ENCODE measurements at places on chromosomes 6 and 20. TPM values are rescaled to one million over a fixed set of nuclear protein-coding genes. Genes with fewer than 3 reads are reported as not detected.
A peak's percentile ranks its signal among the peaks of the same experiment; 100 is the strongest.

DOK5 gene
- 16.9 TPM for total RNA-seq

DNA sequence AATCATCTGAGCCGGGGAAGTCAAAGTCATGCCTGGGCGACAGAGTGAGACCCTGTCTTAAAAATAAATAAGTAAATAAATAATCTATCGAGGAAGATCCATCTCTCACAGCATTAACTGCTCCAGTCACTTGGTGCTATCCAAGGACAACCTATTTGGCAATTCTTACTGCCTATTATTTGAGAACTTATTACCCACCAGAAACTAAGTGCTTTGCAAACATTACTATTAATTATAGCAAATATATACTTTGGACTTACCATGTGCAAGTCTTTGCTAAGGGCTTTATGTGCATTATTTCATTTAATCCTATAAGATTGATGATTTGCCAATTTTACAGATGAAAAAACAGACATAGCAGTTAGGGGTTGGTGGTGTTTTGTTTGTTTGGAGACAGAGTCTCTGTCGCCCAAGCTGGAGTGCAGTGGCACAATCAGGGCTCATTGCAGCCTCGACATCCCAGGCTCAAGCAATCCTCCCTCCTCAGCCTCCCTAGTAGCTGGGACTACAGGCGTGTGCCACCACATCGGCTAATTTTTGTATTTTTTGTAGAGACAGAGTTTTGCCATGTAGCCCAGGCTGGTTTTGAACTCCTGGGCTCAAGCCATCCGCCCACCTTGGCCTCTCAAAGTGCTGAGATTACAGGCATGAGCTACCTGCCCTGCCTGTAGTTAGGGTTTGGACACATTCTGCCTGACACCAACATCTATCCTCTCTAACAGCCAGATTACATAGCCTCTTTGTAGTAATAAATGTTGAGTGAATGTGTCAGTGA, 933 bp upstream of the APOM start:
- no peak overlapping the region for H3K27ac ChIP-seq
- peaks cover 5% of the 10 kb centered on the region for H3K36me3 ChIP-seq
- H3K4me1 ChIP-seq = peaks cover 9% of the 10 kb centered on the region
- DNase-seq = no peak
- no peak overlapping the region for H3K4me3 ChIP-seq

DNA sequence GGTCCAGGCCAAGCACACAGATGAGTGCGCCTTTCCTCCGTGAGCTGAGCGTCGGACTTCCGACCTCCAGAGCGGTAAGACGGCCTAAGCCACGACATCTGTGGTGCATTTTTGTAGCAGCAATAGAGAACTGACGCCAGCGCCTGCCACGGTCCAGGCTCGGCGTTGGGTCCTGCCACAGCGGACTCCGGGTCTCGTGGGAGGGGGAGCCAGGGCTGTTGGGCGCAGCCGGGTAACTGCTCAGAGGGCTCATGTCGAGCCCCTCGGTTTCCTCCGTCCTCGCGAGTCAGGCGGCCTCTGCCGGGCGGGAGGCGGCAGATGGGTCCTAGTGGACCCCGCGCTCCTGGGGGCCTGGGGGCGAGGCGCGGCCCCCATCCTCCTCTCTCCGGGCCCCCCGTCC, 216.1 kb downstream of the QKI start:
- no peak overlapping the region for H3K4me3 ChIP-seq
- no peaks in the 10 kb centered on the region for H3K27me3 ChIP-seq
- no peaks in the 10 kb centered on the region for H3K4me1 ChIP-seq
- no peak for DNase-seq
- H3K36me3 ChIP-seq = no peaks in the 10 kb centered on the region

DNA sequence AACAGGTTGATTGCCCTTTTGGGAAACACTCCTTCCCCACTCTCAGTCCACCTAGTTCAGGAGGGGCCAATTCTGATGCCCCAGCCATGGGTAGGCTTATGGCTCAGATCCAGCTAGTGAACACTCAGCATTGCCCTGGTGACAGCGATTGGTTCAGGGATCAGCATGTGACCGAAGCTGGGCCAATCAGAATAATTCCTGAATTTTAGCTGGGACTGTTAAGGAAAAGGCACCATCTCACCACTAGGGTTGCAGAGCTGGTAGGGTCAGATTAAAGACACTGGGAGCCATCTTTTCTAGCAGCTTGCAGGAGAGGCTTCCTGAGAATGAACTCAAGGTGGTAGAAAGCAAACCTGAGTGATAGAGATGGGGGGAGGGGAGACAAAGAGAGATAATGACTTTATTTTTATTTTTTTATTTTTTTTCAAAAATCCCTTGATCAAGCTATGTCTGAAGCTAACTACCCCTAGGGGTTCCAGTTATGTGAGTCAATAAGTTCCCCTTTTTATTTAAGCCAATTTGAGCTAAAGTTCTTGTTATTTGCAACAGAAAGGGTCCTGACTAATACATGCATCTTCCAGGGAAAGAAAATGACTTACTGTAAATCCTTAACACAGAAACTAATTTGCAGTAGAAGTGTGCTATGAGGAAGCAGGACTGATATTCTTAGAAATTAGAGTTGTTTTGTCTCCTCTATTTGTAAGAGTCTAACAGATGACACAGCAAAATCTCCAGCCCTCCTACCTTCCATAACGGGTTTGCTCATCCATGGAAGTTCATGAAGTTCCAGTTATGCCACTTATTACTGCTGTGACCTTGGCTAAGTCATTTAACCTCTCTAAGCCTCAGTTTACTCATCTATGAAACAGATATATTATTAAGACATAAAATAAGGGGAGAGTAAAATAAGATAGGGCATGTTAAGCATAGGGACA, 44.7 kb downstream of the EYA2 start:
- H3K27me3 ChIP-seq = no peaks in the 10 kb centered on the region
- no peak overlapping the region for H3K4me3 ChIP-seq
- H3K27ac ChIP-seq = no peak overlapping the region
- no peak for DNase-seq
- H3K36me3 ChIP-seq = no peaks in the 10 kb centered on the region

RREB1 gene
- total RNA-seq = 18.8 TPM

- H3K4me3 ChIP-seq = no peak overlapping the region
- H3K27me3 ChIP-seq = no peaks in the 10 kb centered on the region
- DNase-seq = peak; percentile 14
- H3K36me3 ChIP-seq = no peaks in the 10 kb centered on the region
These were observed 10.2 kb upstream of the CST5 start for GRCh38 chr20:23889775-23890187.

DNA sequence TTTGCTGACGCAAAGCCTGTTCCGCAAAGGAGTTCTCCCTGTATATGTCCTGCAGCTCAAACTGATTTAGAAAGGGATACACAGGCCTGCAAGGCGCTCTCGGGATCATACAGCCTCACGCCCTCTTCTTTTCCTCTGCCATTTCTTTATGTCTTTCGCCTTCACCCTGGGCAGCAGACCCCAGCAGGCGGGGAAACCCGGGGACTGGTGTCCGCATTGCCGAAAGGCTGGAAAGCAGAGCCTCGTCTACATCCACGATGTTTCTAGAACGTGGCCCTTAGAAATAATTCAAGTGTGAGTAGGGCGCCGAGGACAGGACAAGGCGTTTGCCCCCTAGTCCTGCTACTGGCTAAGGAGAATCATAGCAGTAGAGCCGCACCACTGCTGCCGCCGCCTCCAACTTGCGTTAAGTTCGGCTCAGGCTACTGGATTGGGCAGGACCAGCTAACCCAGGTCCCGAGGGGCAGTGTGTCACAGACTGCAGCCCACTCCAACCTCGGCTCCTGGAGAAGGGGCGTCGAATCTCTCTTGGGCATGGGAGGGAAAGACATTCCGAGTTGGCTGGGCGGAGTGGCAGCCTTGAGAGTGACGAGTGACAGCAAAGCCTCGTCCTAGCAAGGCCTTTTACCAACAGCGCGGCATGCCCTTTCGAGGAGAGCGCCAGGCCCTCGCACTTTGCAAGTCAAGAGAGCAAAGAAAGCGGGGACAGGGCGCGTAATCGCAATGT, 2.6 kb upstream of the TBX18 start:
- H3K4me3 ChIP-seq = no peak overlapping the region
- DNase-seq = no peak
- no peaks in the 10 kb centered on the region for H3K4me1 ChIP-seq
- H3K36me3 ChIP-seq = no peaks in the 10 kb centered on the region

MEP1A gene
- not detected for total RNA-seq

BPIFA1 gene
- not detected for total RNA-seq

DNA sequence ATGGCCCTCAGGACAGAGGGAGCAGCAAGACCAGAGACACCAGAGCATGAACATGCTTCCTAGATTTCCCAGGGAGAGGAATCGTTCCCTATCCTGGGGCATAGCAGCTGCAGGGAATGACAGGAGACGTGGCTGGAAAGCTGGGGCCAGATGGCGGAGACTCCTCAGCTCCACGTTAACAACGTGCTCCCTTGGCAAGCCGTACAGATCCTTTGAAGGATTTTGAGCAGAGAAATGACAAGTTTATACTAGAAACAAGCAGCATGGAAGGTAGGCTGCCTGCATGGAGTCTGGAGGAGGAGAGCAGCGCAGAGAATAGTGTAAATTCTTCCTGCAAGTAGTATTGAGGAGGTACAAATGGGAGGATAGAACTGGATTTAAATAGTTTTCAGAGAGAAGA, 11.7 kb downstream of the MYLIP start:
- H3K27ac ChIP-seq = no peak overlapping the region
- H3K4me3 ChIP-seq = no peak overlapping the region
- H3K36me3 ChIP-seq = peaks cover 3% of the 10 kb centered on the region
- peaks cover 5% of the 10 kb centered on the region for H3K4me1 ChIP-seq
- no peaks in the 10 kb centered on the region for H3K27me3 ChIP-seq
- no peak for DNase-seq

SLC35D3 gene
- not detected for total RNA-seq

TGM3 gene
- total RNA-seq = not detected

DNA sequence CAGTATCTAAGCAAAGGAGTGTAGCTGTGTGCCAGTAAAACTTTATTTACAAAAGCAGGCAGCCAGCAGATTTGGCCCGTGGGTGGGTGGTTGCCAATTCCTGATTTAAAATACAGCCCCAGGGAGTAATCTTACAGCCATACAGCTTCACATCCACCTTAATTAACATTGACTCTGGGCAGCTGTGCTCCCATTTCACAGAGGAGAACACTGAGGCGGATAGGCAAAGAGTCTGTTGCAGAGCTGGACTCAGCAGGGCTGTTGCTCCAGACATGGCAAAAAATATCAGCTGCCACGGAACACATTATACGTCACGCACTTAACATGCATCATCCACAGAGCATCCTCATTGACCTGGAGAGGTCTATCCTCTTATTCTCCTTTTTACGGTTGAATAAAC, 289.9 kb downstream of the DHX35 start:
- DNase-seq = no peak
- H3K4me3 ChIP-seq = no peak overlapping the region
- no peaks in the 10 kb centered on the region for H3K4me1 ChIP-seq
- H3K27me3 ChIP-seq = no peaks in the 10 kb centered on the region

GRCh38 chr20:7696311-7696710, 243.9 kb downstream of the HAO1 start:
- DNase-seq = peak; percentile 52
- no peak overlapping the region for H3K27ac ChIP-seq
- no peaks in the 10 kb centered on the region for H3K4me1 ChIP-seq
- H3K4me3 ChIP-seq = no peak overlapping the region

DNA sequence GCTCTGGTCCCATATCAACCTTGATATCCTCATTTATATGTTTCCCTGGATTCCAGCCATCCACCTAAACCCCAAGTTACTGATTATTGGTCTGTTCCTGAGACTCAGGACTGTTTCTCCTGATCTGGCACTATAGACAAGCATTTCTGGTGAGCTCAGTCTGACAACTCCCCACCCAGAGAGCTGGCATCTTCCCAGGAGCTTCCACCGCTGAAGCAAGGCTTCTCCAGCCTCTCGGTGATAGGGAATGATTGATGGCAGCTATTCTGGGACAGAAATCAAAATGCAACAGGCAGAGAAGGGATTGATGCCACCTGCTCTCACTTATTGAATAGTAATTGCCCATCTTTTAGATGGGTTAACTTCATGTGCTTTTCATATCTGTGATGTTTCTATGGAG, 169.7 kb upstream of the GGTLC1 start:
- no peaks in the 10 kb centered on the region for H3K27me3 ChIP-seq
- no peak overlapping the region for H3K27ac ChIP-seq
- no peak overlapping the region for H3K4me3 ChIP-seq
- no peaks in the 10 kb centered on the region for H3K4me1 ChIP-seq
